Femur (tissue), 1 donor: ENCODE measurements at places on chromosomes 13 and 19.

GRCh38 chr13:39321574-39321973 lies 281.4 kb downstream of the LHFPL6 start:
- no peak for DNase-seq

GRCh38 chr19:55118401-55118991 lies 1.1 kb upstream of the PPP1R12C start:
- no peak for DNase-seq

DNA sequence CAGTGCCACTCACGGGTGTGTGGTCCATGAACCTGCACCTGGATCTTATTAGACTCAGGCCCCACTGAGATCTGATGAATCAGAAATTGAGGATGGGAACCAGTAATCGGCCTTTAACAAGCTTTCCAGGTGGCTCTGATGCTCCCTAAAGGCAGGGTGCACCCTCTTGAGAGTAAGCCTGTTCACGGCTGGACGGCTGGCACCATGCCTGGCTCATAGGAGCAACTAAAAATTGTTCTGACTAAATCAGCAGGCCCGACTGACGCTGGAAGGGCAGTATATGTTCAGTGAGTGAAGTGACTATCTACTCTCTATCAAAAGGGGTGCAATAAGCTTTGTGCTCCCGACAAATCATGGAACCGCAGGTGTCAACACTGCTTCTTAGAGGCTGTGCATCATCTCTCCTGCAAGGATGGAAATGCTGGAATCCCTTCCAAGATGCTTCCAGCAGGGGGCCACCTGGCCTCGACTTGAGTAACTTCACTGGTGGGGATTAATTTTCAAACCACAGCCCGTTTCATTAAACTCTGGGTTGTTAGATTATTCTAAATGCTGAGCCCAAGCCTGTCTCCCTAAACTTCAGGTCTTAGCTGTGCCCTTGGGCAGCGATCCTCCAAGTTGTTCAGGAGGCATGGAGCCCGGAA lies 28.4 kb downstream of the TMTC4 start:
- no peak for DNase-seq

DNA sequence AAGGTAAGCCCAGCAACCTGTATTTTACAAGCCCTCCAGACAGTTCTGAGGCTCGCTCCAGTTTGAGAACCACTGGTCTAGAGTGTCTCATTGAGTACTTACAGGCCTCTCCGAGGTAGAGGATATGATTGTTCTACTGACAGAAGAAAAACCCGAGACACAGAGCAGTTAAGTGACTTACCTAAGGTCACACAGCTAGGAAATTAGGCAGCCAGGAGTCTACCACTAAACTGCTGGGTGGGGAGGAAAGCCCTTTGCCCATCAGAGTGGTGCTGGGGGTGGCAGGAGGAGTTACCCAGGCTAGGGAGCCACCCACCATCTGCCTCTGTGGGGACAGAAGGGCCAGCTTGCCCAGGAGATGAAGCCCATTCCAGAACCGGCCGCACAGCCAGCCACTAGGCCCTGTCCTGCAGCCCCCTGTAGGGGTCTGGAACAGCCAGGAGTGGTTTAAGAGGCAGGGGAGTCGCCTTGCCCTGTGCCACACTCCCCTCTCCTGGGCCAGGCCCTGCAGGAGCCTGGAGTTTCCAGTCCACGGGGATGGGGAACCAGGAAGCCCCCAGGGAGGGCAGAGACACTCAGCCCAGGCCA lies 703 bp downstream of the RASGRP4 start:
- no peak for DNase-seq

DNA sequence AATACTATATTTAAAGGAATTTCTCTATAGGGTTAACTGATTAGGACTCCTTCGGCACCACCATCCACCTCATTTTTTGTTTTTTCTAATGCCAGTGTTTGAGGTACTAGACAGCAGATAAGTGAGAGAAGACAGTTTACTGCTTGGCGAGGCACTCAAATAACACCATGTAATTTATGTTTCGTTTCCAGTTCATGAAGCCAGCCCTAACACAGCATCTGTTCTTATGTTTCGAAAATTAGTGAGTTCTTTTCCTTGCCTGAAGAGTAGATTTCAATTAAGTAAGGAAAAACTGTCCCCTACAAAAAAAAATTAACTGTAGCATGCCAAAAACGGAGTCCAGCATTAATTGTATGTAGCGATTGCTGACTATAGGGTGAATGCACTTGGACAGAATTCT lies 409.1 kb downstream of the TBC1D4 start:
- no peak for DNase-seq

DNA sequence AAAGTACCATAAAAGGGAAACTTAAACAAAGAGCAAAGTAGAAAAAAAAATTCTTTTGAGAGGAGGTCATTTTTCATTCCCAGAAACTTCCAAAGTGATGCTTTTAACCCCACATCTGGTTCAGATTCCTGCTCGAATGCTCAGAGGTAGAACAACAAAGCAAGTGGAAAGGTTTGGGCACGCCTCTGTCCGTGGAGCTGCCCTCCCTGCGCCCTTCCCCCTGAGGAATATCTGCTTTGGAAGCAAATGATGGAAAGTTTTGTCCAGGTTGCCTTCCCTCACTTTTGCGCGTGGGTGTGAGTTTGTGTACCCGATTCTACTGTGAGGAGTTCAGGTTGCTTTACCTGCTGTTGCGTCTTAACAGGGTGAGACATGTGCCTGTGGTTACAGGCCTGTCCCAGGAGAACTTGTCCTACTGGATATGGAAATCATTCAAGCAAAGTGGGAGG lies 110.2 kb downstream of the KLF5 start:
- no peak for DNase-seq

- no peak for DNase-seq
Measured at GRCh38 chr13:33411312-33411711, 125.8 kb upstream of the STARD13 start.
